Activated B cell treated with CpG ODN at 0.5 μM for 24 hours (primary cell): ENCODE measurements at places on chromosomes 11 and 22. TPM values are rescaled to one million over a fixed set of nuclear protein-coding genes. Genes with fewer than 3 reads are reported as not detected.

Gene ZNHIT2
- 11.3 and 13.4 TPM in 2 replicates for total RNA-seq

Gene CARD18
- not detected in 2 replicates for total RNA-seq

Gene CCDC87
- 0.22 and 0.31 TPM in 2 replicates for total RNA-seq

Gene ZNF280B
- 2.5 TPM in 2 replicates for total RNA-seq

Gene OR4B1
- not detected in 2 replicates for total RNA-seq

Gene SCN4B
- total RNA-seq = not detected in 2 replicates

Gene FXYD6
- total RNA-seq = not detected in 2 replicates

Gene CCDC116
- 1.0 and 1.2 TPM in 2 replicates for total RNA-seq

Gene ASPHD2
- total RNA-seq = 15.5 TPM in 2 replicates

Gene MRPL16
- 56.4 and 57.7 TPM in 2 replicates for total RNA-seq

Gene MAPK8IP2
- total RNA-seq = 0.18 and 0.20 TPM in 2 replicates

Gene FERMT3
- total RNA-seq = 154 and 169 TPM in 2 replicates
